ENCODE measurements at places on chromosomes 1 and 21.

DNA sequence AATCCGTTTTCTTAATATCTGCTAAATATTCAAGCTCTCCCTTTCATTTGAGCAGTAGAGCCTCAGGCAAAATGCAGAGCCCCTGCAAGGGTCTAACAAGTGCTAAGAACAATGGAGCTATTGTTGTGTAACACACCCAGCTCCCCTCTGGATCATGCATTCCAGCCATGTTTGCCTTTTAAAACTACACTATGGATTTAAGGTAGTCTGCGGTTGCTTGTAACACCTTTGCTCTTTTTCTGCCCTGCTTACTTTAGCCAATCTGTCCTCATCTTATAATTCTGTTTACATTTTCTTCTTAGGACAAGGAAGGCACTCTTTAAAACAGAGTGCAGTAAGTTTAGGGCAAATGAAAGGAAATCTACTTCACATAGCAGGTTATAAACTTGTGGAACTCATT, 60.0 kb upstream of the C1orf105 start:
- DNase-seq, result no peak

GRCh38 chr1:77267035-77267434, 14.8 kb upstream of the AK5 start:
- no peak for DNase-seq

- DNase-seq, result no peak
Measured at GRCh38 chr1:148293651-148294050, 141.6 kb upstream of the NBPF11 start.

GRCh38 chr1:180343921-180344769, 114.1 kb downstream of the LHX4 start:
- DNase-seq, result no peak

GRCh38 chr21:44088401-44088780, 18.8 kb upstream of the PWP2 start:
- DNase-seq, result no peak

DNA sequence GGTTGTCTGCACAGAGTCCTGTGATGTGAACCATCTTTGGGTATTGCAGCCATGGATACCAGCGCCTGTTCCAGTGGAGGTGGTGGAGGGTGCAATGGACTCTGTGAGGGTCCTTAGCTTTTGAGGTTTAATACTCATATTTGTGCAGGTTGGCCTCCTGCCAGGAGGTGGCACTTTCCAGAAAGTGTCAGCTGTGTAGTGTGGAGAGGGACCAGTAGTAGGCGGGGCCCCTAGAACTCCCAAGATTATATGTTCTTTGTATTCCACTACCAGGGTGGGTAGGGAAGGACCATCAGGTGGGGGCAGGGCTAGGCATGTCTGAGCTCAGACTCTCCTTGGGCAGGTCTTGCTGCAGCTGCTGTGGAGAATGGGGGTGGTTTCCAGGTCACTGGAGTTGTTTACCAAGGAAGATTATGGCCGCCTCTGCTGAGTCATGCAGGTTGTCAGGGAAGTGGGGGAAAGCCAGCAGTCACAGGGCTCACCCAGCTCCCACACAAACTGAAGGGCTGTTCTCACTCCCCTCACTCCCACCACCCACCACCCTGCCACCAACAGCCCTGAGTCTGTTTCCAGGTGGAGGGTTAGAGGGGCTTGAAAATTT, 31.2 kb upstream of the ZNF678 start:
- DNase-seq, result no peak

- no peak for DNase-seq
Measured at GRCh38 chr1:53561503-53562105, 102.4 kb downstream of the DMRTB1 start.

GRCh38 chr1:214414691-214415090, 133.7 kb downstream of the SMYD2 start:
- DNase-seq, result no peak

GRCh38 chr1:25932321-25932720, 26.1 kb upstream of the STMN1 start:
- no peak for DNase-seq

- DNase-seq, result no peak
Measured at GRCh38 chr21:29667651-29668050, 272.1 kb downstream of the GRIK1 start.

DNA sequence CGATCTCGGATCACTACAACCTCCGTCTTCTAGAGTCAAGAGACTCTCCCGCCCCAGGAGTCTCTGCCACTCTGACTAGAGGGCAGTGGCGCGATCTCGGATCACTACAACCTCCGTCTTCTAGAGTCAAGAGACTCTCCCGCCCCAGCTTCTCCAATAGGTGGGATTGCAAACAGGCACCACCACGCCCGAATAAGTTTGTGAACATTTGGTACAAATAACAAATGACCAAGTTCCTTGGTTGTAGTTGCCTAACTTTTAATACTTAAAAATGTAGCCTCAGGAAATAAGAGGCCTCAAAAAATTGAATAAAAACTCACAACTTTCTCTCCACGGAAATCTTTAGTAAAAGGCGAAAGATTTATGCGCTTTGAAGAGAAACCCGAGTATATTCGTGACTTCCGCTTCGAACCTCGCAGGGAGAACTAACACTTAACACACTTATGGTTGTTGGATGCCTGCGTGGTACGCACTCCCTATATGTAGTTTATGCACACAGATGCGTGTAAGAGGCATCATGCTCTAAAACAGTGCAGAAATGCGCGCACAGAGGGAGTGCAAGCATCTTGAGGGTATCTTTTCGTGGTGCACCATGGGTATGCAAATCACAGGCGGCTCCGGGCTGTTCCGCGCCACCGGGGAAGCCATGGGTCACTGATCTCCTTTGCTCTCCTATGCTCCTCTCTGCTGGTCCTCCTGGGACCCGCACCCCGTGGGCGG, 11.4 kb downstream of the BTBD19 start:
- DNase-seq, result peak; percentile 78

DNA sequence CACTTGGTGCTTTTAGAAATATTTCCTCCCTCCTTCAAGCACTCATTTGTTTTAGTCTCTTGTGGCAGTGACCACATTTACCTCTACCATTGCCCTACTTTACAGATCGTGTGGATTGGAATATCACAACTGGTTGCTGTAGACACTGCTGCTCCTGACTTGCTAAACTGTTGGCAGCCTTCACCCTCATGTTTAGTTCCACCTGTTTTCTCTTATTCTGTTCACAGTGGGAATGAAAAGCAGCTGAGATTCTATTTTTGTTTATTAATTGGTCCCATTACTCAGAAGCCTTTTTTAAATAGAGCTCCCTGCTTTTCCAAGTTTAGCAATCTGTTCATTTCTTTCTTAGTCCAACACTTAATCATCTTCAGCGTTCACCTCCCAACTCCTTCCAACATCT, 308.9 kb downstream of the RWDD3 start:
- no peak for DNase-seq

DNA sequence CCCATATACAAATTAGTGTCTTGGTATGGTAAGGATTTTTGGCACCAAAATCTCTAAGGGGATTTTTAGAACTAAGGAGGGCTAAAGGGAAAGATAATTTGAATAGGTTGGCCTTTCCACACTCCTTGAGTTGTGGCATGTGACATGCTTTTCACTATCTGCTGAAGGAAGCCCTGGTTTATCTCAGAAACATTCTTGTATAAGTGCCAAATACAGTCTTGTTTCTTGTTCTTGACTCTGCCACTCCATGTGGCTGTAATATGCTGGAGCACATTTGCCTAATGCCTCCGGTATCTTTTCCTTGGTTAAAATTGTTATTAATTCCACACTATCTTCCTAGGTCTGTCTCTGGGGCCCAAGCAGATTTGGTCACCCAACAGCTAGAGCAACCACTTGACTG, 457.0 kb downstream of the USP25 start:
- DNase-seq, result no peak

DNA sequence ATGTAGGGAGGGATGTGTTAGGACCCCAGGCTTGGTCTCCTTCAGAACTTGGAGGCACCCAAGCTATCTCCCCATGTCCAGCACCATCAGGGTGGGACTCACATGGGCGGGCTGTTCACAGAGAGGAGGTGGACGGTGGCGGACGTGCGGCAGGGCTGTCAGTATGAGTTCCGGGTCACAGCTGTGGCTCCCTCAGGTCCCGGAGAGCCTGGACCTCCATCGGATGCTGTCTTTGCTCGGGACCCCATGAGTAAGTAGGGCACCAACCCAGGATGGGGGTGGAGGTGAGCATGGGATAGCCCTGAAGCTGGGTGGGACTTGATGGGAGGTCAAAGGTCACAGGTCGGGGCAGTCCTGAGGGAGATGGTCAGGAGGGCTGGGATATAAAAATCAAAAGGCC, 27.8 kb downstream of the IGFN1 start:
- no peak for DNase-seq

DNA sequence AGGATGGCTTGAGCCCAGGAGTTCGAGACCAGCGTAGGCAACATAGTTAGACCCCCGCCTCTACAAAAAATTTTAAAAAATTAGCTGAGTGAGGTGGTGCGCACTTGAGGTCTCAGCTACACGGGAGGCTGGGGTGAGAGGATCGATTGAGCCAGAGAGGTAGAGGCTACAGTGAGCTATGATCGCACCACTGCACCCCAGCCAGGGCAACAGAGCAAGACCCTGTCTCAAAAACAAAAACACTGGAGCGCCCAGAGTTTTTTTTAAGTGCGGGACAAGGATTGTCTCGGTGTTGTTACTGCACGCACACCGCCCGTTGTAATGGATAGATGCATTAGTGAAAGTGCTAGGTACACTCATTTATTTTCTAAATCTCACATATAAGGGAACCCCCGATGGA, 37.1 kb downstream of the PIK3CD start:
- no peak for DNase-seq

- no peak for DNase-seq
Measured at GRCh38 chr1:224931605-224932004, 2.1 kb downstream of the DNAH14 start.

GRCh38 chr1:245156041-245156735, 1.4 kb downstream of the KIF26B start:
- DNase-seq, result peak; percentile 48

- DNase-seq, result no peak
Measured at GRCh38 chr1:214546886-214547641, 4.3 kb downstream of the PTPN14 start.

GRCh38 chr1:229579059-229579673, 20.7 kb upstream of the ABCB10 start:
- peak; percentile 98 for DNase-seq

DNA sequence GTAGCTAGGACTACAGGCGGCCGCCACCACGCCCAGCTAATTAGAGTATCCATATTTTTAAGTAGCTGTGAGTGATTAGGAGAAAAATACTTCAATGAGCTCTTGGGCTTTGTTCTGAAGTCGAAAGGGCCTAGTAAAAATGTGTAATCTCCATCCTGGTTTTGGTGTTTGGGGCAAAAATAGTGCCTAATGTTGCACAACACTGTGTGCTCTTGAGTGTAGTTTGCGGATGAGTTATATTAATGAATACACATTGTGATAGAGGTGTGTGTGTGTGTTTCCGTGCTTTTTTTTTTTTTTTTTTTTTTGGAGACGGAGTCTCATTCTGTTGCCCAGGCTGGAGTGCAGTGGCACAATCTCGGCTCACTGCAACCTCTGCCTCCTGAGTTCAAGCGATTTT, 6.3 kb upstream of the ARID1A start:
- DNase-seq, result no peak

GRCh38 chr1:10824821-10825540, 28.5 kb upstream of the CASZ1 start:
- no peak for DNase-seq

DNA sequence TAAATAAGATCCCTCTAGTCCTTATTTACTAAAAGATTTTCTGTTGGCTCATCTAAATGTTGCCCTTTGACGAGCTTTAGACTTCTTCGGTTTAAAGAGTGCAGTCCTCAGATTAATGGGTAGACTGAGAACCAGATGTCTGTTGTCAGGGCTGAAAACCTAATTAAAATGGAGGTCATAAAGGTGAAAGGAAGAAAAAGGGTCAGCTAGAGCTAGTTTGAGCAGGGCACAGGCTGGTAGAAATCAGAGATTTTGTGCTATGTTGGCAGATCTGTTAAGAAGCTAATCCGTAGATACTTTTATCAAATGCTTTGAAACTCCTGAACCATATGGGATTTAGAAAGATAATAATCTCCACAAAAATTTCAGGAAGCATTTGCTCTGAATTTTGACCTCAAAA, 959.0 kb downstream of the PLA2G4A start:
- no peak for DNase-seq

GRCh38 chr1:39979654-39980053, 24.7 kb downstream of the MFSD2A start:
- DNase-seq, result no peak
